ENCODE measurements at places on chromosomes 5 and 9. TPM values are rescaled to one million over a fixed set of nuclear protein-coding genes. Genes with fewer than 3 reads are reported as not detected.

The NUTM2F gene
- not detected for total RNA-seq

The ABO gene
- 0.83 TPM for total RNA-seq

The SLC35A4 gene
- 95.7 TPM for total RNA-seq

The CYLC2 gene
- total RNA-seq, result not detected

The PLPP7 gene
- 31.0 TPM for total RNA-seq

The DNAJB5 gene
- total RNA-seq, result 90.3 TPM

The ADAMTSL2 gene
- total RNA-seq, result 5.4 TPM

The SLC6A18 gene
- not detected for total RNA-seq
